ENCODE measurements at places on chromosomes 1 and 21.

DNA sequence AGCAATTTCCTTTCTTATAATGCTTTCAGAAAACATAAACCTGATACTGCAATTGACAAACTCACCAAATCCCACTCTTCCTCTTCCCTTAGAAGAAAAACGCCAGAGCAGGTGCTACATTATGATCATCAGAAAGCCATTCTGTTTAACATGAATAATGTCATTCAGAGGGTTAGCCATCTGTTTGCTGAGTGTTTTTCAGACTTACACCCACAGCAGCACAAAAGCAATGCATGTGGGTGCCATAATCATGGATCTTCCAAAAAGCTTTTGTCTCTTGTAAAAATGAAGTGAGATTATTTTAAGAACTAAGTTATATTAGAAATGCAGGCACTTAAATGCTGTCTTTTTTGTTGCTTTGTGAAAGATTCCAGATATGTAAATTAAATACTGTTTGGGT, 204.6 kb upstream of the TMPRSS15 start:
- DNase-seq = no peak

DNA sequence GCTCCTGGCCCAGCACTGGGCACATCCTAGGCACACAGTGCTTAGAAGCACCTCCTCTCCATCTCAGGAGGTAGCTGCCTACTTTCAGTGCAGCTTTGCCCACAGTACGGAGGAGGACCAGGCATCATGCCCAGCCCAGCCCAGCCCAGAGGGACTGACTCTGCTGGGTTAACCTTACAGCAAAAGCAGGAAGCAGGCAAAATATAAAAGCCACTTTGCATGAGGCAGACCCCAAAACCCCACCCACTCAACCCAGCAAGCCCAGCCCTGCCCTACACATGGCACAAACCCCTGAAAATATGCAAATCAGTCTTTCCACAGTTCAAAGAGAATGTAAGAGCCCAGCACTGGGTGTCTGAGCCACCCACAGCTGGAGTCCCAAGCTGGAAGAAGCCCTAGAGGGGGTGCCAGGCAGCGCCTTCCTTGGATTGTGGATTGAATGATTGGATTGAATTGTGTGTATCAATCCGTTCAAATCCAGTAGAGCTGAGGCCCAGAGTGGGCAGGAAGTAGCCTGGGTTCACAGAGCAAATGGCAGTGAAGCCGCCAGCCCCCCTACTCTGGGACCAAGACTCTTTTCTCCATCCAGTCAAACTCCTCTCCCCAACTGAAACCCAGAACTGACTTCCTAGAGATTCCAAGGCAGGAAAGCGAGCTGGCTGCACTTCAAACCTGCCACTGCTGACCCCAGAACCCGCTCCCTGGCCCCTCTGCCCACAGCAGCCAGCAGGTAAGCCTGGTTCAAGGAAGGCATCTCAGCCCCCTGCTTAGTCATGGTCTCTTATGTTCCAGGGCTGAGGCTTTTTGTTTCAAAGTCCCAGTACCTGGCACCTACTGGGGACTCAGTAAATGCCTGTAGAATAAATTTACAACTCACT, 117.7 kb downstream of the LACTBL1 start:
- DNase-seq = no peak

GRCh38 chr1:91651661-91652071, 151.0 kb downstream of the CDC7 start:
- no peak for DNase-seq

DNA sequence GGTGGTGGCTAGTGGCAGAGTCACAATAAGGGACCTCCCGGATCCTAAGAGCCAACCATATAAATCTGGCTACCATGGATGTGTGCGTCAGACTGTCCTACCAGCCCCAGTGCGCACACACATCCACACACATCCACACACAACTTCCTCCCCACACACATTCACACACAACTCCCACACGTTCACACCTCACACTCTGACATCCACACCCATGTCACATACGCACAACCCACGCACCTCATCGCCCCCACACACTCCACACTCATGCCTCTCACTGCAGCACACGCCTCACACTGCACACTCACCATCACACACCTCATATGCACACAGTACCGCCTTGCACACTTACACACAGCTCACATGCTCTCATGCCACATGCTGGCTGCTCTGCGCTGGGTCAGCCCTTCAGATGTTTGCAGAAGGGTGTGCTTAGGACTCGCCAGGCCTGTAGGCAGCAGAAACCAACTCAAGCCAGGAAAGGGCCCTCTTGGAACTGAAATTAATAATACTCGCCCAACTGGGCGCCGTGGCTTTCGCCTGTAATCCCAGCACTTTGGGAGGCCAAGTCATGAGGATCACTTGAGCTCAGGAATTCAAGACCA, 3.0 kb downstream of the LDLRAD2 start:
- DNase-seq = no peak

GRCh38 chr21:37454869-37455503, 88.4 kb downstream of the DYRK1A start:
- DNase-seq = no peak

DNA sequence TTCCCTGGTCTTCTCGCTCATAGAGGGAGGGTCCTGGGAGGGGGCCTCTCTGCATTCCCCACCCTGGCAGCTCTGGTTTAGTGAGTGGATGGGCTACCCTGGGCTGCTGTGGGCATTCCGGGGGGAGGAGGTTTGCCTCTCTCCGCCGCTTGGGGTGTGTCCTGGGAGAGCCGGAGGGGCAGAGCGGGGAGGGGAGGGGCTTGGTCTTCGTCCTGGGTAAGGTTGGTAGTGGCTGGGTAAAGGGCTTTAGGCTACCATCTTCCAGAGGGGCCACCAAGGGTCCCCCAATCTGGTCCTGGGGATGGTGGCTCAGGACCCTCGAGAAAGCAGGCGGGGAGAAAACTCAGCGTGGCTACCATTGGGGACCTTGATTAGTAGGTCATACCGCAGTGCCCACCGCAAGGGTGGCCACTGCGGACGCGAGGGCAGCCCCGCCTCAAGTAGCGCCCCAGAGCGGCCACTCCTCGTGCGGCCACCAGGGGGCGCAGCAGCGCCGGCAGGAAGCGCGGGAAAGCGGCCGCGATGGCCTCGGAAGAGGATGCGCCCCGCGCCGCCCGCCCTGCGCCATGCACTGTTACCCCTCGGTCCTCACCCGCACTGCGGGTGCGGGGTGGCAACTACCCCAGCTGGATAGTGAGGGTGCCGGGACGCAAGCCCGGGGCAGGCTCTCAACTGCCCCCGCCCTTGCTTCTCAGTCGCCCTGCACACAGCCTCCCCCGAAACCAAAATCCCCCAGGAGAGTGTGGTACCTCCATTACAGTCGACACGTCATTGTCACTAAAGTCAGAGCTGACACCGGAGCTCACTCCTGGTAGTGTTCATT, 44.1 kb upstream of the SLC25A33 start:
- DNase-seq = no peak

- DNase-seq = no peak
Observed at GRCh38 chr1:117284399-117285215, 73.9 kb upstream of the VTCN1 start.

GRCh38 chr1:67171978-67172377, 5.7 kb downstream of the IL23R start:
- no peak for DNase-seq

GRCh38 chr1:207361889-207362288, 40.4 kb downstream of the CD55 start:
- DNase-seq = no peak

DNA sequence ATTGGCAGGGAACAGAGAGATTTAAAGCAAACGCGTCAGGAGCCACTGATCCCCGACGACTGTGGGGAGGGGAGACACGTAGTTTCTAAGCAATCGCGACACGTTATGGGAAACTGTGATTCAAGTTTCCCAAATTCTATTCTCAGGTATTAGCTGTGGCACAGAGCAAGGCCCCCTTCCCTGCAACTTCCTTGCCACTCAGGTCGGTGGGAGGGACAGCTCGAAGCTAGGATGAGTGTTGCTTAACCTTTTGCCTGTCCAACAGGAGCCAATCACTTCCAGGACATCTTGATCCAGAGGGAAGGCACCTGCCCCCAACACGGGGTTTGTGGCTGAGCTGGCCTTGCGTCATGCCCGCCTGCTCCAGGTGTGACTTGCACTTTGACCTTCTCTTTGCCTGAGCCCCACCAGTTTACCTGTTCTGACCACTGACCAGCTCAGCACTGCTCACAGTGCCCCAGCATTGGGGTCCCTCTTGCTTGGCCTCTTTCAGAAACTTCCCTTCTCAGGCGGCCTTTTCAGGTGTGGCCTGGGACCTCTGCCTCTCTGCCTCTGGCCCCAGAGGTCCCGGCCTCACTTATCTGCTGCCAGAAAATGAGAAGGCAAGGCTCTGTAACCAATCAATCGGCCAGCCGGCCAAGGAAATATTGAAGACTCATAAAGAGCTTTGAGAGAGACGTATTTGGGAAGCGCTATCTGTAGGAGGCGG, 24.6 kb downstream of the TEX35 start:
- no peak for DNase-seq

GRCh38 chr1:61420909-61421835, 303.8 kb downstream of the TM2D1 start:
- DNase-seq = no peak

DNA sequence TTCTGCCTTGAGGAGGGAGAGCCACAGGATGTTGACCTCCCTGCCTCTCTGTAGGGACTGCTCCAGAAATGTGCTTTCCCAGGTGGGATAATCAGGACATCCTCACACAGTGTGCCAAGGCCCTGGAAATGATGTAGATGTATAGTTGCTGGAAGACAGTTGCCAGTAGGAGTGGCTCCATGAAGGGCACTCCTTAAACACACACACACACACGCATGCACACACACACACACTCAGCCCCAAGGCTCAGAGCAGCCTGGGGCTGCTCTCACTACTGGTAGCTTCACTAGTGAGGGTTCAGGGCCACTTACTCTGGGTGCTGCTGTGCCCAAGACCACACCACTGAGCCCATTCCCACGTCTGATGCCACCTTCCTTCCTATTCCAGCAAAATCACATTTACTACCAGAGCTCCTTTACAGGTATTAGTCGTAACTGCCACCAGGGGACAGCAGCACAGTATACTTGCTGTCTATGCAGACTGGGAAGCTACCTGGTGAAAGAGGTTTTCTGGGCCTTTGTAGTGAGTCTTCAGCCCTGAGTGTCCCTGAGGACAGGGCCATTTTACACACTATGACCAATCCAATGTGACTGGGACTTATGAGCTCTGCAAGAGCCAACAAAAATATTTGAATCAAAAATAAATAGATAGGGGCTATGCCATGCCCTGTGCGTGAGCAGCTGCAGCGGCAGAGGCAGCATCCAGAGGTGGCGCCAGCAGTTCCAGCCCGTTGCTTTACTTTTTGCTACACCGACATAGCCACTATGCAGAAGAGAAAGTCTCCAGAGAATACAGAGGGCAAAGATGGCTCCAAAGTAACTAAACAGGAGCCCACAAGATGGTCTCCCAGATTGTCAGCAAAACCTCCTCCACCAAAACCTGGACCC, 15.0 kb downstream of the CRNN start:
- no peak for DNase-seq

DNA sequence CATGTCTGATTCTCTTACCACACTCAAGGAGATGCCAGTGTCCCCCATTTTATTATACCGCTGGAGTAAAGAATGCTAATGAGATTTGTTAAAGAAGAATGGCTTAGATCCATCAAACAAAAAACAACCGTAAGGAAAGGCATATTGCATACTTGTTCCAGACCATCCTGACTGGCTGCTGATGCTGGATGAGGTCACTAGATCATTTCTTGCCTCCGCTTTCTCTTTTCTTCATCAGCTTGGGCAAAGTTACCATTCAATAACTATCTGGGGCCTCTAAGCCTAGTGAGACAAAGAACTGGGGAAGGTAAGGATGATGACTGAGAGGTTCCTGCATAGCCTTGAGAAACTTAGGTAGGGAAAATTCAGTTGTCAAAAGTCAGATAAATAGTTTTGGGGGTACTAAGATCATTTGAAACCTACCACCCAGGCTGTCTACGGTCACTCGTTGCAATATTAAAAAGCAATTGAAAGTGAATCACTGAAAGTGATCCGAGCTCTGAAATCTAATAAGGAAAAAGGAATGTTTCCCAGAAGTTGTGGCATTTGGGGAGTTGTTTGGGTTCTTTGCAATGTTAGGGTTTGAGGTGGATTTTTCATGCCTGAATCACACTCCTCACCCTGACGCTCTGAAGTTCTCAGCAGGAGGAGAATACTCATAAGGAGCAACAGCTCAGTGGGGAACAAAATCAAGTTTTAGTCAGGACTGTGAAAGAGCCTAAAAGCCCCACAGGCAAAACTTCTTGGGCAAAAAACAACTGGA, 176.8 kb downstream of the HHIPL2 start:
- DNase-seq = no peak

- DNase-seq = no peak
Observed at GRCh38 chr21:31087639-31088473, 49.6 kb upstream of the KRTAP19-8 start.

DNA sequence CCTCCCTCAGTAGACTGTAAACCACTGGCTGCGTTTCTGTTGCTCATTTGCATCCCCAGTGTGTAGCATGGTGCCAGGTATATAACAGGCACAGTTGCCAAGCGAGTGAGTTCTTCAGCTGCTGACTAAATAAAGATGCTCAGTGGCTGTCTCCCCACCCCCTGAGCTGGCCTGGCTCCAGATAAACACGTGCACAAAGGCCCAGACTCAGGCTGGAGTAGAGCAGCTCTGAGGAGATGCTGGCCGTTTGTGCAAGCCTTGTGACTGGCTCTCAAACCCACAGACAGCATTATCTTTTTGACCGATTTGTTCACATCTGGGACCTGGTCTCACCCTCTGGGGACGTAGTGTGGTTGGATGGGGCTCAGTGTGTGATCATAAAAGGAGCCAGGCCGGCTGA, 7.1 kb downstream of the CHRNB2 start:
- no peak for DNase-seq

GRCh38 chr1:63042278-63042677, 258.3 kb downstream of the ATG4C start:
- DNase-seq = no peak

DNA sequence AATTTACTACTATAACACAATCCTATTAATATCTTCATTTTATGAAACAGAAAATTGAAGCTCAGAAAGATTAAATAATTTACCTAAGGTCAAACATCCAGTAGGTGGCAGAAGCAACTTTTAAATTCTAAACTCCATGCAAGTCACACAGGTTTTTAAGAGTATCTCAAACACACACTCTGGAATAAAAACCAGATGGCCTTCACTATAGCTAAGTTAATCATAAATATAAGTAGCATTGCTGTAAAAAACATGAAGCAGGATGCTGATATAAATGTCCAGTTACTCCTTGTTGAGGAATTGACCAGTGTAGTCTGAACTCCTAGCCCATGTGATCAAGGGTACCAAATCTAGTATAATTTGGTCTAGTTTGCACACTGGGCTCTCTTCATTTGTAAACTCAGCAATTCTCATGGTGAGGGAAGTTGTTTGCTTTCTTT, 9.4 kb upstream of the FMO3 start:
- DNase-seq = no peak

Data from GOT3 (cell line).